ENCODE measurements at places on chromosomes 7 and 10.

DNA sequence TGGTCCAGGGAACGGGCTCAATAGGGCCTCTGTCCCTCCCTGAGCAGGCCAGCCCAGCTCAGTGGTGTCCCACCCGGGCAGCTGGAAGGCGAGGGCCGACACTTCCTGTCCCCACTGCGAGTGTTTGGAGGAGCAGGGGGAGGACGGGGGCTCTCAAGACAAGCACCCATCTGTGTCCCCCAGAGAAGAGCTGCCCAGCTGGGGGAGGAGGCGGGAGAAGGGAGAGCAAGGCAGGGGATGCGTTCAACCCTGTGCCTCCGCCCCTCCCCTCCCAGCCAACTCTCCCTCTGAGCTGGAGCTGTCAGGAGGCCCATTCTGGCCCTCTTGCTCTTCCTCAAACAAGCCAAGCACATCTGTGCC is 35.7 kb downstream of the ZCCHC24 start:
- no peak for DNase-seq

GRCh38 chr7:131681961-131682360 is 125.5 kb upstream of the PODXL start:
- DNase-seq = no peak

DNA sequence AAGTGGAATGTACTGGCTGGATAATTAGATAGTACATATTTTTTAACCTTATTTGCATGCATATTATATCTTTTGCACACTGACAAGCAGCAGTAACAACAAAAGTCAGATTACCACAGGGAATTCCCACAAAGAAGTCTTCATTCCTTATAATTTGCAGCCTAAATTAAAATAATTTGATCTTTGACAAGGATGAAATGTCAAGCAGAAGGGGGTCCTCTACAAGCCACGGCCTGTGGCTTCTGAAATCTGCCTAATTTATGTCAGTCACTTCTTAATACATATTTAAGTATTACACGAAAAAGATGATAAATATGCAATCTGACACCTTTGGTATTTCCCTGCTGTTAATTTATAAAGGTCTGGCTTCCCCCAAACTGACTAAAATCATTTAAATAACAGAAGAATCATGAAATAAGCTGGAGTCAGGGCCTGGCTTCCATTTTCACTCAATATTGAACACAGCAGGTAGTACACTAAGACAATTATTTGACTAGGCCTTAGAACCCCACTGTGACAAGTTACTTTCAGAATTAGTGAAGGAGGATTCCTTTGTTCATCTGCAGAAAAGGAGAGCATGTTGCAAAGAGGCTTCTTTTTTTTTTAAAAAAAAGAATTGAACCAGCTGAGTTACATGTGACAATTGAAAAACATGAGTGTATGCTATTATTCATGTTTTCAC is 351.1 kb upstream of the ETV1 start:
- no peak for DNase-seq

DNA sequence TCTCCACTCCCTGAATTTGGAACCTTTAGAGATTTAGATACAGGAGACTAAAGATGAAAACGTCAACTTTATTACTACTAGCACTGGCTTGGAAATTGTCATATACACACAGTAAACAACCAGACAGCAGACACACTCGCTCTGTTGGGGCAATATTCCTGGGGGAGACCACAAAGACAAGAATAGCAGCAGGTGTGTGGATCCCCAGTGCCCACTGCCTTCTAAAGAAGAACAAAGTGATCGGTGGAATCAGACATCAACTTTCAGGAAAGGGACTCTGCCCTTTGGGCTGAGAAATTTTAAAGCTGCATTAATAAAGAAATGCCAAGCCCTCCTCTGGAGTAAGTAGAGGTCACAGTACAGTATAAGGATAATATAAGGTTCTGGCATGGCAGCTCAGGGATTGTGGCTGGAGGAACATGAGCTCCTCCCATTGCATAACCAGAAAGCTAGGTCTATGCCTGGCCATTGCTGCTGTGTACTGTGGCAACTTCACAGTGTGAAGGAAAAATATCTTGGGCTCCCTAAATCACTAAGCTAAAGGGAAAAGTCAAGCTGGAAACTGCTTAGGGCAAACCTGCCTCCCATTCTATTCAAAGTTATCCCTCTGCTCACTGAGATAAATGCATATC is 57.1 kb upstream of the ANKRD1 start:
- no peak for DNase-seq

- DNase-seq = no peak
These were observed 196.9 kb downstream of the CCSER2 start for GRCh38 chr10:84525120-84525806.

DNA sequence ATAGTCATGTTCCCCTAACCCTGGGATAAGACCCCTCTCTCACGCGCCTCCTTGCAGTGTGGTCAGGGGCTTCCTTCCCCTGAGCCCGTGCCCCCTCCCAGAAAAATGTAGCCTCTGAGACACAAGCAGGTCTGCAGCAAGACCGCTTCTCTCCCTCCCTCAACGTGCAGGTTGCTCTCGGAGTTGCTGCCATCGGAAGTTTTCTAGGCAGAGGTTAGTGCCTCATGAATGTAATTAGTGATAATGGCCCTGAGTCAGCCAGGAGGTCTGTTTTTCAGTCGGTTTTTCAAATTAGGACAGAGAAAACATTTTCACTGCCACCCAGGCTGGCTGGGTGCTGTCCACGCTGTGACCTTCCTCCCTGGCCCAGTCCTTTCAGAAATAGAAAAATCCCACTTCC is 43.2 kb upstream of the PRLHR start:
- no peak for DNase-seq

DNA sequence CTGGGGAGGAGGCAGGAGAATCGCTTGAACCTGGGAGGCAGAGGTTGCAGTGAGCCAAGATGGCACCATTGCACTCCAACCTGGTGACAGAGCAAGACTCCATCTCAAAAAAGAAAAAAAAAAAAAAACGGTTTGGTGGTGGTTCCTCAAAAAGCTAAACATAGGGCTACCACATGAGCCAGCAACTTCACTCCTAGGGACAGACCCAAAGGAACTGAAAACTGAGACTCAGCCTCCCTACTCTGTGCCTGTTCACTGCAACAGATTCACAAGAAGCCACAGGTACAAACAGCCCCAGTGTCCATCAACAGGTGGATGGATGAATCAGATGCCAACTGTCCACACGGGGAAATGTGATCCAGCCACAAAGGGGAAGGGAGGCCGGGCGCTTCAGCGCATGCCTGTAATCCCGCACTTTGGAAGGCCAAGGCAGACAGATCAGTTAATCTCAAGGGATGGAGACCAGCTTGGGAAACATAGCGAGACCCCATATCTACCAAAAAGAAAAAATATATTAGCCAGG is 79.1 kb upstream of the TNRC18 start:
- no peak for DNase-seq

DNA sequence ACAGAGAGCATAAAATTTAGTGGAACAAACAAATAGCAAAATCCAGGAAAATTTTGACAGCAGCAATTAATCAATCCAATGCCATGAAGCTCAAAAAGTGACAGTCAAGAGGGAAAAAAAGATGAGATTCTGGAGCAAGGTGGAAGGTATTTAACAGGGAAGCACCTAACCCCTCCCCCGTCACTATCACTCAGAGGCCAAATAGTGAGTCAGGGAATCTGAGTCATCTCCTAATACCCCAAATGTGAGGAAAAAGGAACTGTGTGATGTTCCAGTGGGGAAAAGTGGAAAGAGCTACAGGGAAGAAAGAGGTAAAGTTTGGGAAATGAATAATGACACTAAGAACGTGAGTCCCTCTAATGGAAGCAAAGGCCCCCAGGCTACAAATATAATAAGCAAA is 113.2 kb upstream of the PHF14 start:
- no peak for DNase-seq

DNA sequence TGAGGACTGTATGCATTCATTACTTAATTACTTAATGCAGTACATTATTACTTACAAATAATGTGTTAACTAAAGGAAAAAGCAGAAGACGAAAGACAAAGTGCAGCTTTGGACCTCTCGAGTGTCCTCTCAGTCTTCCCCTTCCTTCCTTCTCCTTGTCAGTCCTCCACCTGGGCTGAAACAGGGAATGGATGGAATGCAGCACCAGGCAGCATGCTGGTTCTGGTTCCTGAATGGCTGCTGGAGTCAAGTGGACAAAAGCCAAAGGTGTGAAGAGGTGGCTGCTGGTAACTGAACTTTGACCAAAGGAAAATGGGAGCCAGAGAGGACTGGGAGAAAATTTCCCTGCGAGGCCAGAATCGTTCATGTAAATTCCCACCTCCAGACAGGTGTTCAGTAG is 179.5 kb downstream of the GPAM start:
- no peak for DNase-seq

GRCh38 chr7:41193738-41194282 is 509.1 kb downstream of the INHBA start:
- no peak for DNase-seq

DNA sequence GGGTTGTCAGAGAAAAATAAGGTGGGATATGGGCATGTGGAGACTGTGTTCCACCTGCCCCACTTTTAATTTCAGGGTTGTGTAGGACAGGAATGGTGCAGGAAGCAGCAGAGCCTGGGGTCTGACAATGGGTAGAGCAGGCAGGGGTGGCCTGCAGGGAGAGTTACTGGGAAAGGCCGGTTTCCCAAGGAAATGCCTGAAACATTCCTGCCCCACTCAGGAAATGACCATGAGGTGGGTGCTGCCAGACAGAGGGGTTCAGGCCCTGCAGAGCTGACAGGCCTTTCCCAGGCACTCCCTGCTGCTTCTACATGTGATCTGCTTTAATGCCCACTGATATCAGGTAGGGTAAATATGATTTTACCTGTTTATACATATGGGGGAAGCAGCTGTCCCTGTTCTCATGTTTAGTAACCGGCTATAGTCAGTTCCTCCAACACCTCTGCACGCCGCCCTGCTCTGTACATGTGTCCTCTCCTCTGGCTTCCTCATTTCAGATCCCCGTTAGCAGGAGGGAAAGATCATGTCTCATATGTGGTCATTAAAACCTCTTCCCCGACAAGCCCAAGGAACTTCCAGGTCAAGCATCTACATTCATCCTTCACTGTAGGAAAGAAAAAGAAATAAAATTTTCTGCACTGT is 118.6 kb upstream of the PRSS58 start:
- no peak for DNase-seq

DNA sequence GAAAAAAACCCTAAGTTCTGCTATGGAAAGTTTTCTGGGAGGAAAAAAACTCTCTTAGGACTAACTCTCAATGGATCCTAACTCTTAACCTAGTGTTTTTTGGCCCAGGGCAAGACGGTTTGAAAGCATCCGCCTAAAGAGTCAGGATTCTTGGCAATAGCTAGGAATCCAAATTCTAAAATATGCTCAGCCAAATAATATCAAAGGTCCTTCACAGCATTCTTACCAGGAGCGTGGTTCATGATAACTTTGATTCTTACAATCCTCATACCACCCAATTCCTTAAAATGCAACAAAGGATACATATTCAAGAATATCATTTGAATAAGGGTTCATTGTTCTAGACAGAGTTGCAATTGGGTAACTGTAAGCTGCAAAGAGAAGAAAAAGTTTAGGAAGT is 21.3 kb downstream of the CPA1 start:
- no peak for DNase-seq

DNA sequence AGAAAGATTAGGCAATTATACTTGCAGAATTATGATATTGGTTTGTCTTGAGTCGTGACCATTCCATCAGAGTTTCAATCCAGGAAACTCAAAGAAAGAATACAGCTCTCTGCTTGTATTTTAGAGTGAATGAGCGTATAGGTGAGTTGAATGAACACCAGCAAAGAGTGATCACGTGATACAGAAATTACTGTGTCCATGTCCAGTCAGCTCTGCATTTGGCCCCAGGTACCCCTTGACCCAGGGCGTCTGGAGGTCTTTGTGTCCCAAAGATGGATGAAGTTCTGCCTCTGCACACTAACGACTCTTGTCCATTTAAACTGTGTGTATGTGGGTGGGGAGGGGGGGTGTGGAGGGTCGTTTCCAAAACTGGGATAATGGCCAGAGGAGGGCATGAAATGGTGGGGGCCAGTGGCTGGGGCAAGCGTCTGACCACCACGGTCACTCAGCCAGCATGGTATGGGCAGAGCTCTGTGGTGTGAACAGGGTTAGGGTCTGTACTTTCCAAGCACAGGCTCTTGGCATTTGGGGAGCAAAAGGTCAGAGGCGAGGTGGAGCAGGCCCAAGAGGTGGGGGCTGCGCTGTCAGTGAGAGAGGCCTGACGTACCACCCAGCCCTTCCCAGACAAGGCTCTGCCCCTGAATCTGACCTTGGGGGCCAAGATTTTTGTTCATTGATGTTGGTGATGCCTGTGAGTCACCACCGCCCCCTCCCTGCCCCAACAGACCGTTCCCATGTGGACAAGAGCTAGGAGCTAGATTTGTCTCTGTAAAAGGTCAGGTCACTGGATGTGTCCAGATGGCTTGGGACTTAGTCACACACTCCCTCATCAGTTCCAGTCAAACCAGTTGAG is 1.4 kb downstream of the PTPRE start:
- DNase-seq = no peak

- no peak for DNase-seq
These were observed 192.7 kb downstream of the MLLT10 start for GRCh38 chr10:21726601-21727225.

GRCh38 chr10:17838080-17838648 is 29.0 kb downstream of the MRC1 start:
- DNase-seq = no peak

DNA sequence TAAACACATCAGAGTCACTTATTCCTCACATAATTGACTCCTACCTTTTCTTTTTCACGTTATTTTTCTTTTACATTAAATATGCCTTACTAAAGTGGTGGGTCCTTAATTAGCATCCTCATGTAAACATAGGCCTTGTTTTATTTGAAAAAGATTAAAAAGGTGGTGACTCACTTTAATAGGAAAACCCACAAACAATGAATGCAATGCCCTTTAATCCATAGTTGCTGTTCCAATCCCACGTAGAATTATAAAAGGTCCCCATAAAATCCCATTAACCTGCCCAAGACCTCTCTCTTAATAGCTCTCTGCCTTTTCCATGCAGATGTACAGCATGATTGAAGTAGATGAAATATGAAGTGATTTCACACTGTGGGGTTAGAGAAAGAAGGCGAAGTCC is 32.2 kb downstream of the SLC16A12 start:
- DNase-seq = no peak

DNA sequence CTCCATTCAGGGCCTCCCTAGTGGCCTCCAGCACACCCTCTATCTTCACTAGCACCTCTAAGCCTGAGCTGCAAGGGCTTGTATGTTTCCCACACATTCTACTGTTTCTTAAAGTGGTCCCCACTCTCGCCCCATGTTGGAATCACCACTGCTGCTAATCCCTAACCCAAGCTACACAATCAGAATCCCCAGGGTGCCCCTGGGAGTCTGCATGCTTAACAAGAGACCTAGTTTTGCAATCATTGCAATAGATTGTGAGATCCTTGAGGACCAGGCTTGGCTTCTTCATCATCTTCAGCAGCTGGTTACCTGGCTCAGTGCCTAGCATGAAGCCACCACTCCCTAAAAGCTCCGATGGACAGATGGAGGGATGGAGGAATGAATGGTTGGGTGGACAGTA is 113.9 kb downstream of the MYOF start:
- DNase-seq = no peak
